ENCODE measurements at places on chromosomes 5 and 9. TPM values are rescaled to one million over a fixed set of nuclear protein-coding genes. Genes with fewer than 3 reads are reported as not detected.

Gene CCDC192
- total RNA-seq, result not detected

DNA sequence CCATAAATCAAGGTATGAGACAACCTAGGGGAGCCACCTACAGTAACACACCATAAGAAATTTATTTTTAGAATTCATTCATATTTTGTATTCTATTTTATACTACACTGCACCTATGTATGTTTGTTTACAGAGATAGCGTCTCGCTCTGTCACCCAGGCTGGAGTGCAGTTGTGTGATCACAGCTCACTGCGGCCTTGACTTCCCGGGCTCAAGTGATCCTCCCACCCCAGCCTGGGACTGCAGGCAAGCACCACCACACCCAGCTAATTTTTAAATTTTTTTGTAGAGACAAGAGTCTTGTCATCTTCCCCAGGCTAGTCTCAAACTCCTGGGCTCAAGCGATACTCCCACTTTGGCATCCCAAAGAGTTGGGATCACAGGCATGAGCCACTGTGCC is 25.4 kb downstream of the MAPKAP1 start:
- no peak for DNase-seq

GRCh38 chr5:14109041-14109747 is 33.9 kb upstream of the TRIO start:
- DNase-seq, result no peak

DNA sequence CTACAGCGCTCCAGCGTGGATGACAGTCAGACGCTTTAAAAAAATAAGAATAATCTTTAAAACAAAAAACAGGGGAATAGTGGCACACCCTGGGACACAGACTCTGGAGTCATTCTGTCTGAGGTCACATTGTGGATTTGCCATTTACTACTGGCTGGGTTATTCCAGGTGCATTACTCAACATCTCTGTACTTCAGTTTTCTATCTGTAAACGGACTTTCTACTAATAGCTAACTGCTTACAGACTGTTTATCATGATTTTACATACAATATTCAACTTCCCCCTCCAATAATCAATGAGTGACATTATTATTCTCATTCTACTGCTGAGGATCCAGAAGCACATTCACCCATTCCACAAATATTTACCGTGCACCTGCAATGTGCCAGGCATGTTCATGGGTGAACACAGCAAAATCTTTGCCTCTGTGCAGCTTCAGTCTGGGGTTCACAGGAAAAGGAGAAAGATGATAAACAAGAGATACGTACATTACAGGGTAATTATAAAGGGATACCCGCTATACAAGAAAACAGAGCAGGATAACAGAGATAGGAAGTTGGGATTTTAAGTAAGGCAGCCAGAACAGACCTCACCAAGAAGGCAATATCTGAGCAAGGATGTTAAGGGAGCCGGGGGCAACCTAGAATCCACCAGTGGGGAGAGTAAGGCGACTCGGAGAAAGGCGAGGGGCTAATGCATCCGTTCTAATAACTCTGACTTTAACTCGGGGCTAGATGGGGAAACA is 984 bp upstream of the RAD23B start:
- DNase-seq, result no peak

DNA sequence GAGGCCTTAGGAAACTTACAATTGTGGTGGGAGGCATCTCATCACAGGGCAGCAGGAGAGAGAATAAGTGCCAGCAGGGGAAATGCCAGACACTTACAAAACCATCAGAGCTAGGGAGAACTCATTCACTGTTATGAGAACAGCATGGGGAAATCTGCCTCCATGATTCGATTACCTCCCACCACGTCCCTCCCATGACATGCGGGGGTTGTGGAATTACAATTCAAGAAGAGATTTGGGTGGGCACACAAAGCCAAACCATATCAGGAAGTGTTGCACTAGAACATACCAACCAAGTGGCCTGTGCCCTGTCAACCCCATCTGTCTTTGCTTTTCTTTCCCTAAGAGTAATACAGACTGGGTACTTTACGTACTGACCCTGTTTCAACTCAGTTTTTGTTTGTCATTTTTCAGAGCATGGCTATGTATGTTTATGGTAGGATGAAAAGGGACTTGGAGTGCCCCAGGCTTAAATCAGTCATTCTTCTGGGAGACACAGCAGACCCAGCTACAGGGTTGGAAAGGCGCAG is 58.3 kb upstream of the TGFBR1 start:
- DNase-seq, result no peak

DNA sequence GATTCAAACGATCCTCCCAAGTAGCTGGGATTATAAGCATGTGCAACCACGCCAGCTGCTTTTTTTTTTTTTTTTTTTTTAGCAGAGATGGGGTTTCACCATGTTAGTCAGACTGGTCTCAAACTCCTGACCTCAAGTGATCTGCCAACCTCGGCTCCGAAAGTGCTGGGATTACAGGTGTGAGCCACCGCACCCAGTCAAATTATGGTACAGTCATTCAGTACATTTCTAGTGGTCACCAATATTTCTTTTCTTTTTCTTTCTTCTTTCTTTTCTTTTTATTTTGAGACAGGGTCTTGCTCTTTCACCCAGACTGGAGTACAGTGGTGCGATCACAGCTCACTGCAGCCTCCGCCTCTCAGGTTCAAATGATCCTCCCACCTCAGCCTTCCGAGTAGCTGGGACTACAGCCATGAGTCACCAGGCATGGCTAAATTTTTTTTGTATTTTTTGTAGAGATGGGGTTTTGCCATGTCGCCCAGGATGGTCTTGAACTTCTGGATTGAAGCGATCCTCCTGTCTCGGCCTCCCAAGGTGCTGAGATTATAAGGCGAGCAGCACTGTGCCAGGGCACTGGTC is 25.4 kb upstream of the DCP2 start:
- DNase-seq, result no peak
